ENCODE measurements at places on chromosomes 2 and 18.

- DNase-seq = no peak
These were observed 12.3 kb downstream of the FASTKD1 start for GRCh38 chr2:169561364-169561763.

GRCh38 chr18:59902131-59902992 lies 2.6 kb downstream of the PMAIP1 start:
- peak; percentile 12 for DNase-seq

DNA sequence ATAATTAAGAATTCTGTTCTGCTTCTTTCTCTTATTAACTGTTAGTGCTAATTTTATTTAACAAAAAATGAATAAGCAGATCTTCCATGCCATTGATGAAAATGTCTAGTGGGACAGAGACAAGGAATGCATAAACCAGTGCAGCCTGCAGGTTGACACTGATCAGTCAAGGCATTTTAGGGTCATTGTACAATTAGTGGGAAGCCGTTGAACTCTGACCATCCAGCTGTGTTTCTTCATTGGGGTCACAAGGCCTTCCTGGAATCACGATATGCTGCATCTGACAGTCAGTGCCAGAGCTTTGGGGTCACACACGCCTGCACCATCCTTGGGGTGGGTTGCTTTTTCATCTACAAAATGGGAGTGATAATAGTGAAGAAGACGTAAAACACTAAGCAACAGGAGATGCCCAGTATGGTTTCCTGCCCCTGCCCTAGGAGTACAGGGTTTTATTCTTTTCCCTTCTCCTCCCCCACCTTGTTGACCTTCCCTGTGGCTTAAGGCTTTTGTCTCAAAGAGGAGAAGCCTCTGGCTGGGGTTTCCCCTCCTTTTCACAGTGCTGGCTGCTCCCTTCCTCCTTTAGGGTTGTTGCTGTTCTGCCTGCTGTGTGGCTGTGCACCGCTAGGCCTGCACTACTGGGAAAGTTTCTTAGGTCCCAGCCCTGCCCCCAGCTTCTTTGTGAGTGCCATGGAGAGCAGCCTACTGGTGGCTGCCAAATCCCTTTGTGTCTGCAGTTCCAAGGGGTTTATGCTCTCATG lies 245.6 kb downstream of the TPGS2 start:
- no peak for DNase-seq

- DNase-seq = no peak
These were observed 200.6 kb downstream of the CTIF start for GRCh38 chr18:48739266-48740067.

DNA sequence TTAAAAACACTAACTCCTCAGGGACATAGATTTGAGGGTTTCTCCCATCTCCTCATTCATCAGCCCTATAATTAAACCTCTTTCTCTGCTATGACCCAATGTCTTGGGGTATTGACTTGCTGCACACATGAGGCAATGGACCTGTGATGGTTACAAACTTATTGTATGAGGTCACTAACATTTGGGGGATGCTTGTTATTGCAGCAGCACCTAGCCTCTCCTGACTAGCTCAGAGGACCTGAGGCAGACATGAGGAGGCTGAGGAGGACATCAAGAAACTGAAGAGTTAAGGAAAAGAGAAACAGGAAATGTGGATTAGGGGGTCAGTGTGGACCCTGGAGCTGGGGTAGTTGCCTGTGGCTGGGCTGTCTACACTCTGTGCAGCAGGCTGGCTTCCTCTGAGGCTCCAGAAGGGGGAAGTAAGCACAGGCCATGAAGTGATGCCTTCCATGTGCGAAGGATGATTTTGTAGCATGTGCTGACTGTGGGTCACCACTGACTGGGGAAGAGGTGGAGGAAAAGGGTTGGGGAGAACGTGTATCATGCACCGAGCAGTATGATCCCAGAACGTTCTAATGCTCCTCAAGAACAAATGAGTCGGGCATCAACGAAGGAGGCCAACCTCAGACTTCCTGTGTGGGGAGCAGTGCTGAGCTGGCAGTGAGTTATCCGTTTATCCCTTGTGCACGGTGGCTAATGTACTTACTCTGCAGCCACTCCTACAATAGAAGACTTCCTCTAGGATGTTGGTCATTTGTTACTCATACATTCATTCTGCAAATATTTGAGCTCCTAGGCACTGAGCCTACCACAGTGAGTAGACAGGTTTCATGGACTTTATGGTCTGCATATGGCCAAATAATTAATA lies 42.1 kb upstream of the RFX8 start:
- no peak for DNase-seq

- no peak for DNase-seq
These were observed 3.0 kb downstream of the ATIC start for GRCh38 chr2:215314896-215315295.

- no peak for DNase-seq
These were observed 3.4 kb upstream of the NARS1 start for GRCh38 chr18:57624988-57625387.

- no peak for DNase-seq
These were observed 46.3 kb downstream of the SH3RF3 start for GRCh38 chr2:109175350-109175678.

DNA sequence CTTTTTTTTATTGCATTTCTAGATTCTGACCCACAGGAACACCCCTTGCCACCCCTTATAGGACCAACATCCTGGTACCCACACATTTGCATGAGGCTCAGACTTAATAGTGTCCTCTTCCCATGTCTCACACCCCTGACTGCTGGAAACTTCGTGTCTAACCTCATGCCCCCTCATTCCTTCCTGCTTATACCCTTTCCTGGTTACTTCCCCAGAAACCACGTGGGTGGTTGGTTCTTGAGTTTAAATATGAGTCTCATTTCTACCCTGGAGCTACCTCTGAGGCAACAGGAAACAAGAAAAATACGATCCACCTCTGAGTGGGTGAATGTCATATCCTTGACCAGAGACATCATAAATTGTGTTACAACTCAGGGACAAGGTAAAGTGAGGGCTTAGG lies 1.6 kb downstream of the TNP1 start:
- DNase-seq = no peak

DNA sequence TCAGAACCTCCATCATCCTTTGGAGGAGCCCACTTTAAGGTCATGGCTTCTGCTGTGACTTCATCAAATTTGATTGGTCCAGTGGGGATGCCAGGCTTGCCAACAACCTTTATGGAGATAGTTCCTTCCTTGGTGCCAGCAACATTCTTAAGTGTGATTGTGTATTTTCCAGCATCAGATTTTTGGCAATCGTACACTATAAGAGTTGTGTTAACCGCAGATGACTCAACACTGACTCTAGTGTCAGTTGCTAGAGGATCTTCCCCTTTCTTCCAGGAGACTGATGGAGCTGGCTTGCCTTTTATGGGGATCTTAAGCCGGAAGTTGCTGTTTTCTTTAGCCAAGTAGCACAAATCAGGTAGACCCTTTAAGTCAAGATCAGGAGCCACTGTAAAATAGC lies 98.7 kb downstream of the PLEKHA3 start:
- DNase-seq = no peak

DNA sequence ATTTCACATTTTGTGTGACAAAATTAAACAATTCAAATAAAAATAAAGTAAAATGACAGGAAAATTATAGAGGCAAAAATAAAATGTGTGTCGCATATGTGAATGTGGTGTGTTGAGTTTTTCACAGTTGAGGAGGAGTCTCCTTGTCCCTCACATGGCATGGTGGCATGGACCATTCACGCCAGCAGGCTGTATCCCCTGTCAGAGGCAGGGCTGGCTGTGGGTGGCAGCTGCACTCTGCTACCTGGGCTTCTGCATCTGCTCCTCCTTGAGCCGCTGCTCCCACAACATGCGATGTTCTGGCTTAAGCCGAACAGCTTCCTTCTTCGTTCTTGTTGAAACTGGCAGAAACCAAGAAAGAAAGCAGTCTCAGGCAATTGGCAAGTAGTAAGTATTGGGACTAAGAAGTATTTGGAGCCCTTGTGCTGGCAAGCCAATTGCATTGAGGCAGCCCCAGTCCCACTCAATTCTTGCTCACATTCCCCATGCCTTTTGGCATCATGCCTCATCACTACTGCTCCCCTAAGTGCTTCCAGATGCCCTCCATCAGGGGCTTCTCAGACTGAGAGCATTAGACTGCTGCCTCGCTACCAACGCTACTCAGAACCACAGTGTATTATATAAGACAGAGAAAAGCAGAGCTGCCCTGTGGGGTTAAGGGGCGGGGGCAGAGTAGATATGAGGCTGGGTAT lies 177.9 kb upstream of the NABP1 start:
- DNase-seq = no peak

GRCh38 chr2:68693951-68694350 lies 40.7 kb upstream of the ARHGAP25 start:
- DNase-seq = no peak

- DNase-seq = no peak
These were observed 2.6 kb upstream of the CHRND start for GRCh38 chr2:232523402-232523681.

- DNase-seq = no peak
These were observed 198.3 kb downstream of the GLI2 start for GRCh38 chr2:120933693-120934573.

- no peak for DNase-seq
These were observed 127.5 kb upstream of the CTAGE1 start for GRCh38 chr18:22545066-22545760.

DNA sequence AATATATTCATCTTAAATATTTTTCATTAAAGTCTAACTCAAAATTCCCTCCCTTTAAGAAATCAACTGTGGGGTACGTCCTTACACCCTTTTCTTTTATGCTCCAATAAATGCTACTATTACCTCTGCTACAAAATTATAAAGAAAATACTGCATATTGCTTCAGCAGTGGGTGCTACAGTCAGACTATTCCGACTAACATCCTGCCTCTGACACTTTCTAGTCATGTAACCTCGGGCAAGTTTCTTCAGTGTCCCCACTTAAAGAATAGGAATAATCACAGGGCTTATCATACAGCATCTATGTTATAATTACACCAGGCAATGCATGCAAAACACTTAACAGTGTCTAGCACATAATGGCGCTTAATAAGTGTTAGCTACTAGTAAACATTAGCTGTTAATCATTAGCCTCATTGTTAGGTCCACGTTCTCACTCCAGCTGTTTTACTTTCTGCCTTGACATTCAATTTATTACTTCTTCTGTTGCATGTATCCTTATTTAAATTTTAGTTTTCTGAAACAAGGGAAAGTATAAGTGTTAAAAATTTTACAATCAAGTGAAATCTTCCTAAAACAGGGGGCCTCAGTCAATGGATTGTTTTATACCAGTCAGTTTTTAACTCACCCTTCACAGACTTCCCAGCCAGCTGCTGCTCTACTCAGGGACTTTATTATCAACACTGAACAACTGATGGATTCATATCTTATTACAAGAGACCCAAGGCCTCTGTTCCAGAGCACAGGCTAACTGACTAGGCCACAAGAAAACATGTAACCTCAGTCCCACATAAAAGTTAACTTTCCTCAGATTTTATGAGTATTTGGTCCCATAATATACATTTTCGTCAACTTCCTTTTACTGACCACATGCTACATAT lies 54.0 kb downstream of the CLASP1 start:
- DNase-seq = no peak

DNA sequence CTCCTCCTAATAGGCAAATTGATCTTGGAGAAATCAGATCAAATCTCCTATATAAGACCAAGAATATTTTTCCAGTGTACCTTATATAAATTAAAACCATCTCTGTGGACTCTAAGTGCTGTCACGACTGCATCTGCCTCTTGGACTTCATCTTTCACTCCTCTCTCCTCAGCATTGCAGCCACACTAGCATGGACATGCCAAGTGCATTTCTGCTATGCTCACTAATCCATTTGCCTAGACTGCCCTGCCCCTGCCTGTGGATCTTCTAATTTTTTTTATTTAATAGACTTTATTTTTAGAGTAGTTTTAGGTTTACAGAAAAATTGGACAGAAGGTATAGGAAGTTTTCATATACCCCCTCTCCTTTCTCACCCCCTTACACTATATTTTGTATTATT lies 146.7 kb upstream of the VWC2L start:
- no peak for DNase-seq

GRCh38 chr2:204638471-204639194 lies 93.4 kb downstream of the PARD3B start:
- DNase-seq = no peak

- DNase-seq = no peak
These were observed 40.3 kb downstream of the CYB5A start for GRCh38 chr18:74251297-74252038.

GRCh38 chr2:166784296-166784946 lies 103.9 kb upstream of the XIRP2 start:
- no peak for DNase-seq

- DNase-seq = no peak
These were observed 195.8 kb downstream of the SATB2 start for GRCh38 chr2:199261936-199262335.

DNA sequence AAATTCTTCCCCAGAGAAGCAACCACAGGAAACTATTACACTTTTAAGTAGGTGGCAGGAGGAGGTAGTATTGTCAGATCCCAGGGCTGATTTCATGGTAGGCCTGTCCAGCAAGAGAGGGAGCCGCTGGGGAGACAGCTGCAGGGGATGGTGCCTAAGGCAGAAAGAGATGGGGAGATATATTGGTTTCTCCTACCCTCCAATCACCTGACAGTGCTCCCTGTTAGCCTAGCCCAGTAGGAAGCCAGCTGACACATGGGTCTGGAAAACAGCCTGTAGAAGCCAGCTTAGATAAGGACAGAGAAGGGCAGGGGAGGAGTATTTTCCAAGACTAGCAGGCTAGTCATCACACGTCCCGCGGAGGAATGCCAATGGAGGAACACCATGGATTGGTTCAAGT lies 8.2 kb upstream of the SPOPL start:
- no peak for DNase-seq

DNA sequence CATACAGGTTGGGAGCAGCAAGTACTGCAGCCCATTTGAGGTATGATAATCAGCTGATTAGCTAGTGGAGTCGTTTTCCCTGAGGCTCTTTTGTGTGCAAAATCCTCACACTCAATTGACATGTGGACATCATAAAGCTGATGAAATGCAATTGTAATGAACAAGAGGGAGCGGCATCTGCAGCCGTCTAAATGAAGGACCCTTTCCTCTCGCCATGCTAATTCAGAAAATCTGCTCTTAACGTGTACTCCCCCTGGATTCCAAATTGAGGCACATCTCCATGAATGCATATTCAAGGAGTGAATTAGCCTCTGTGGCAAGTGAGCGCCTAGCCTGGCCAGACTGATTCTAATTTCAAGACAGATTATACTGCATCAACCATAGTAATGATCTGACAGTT lies 260.9 kb upstream of the ATP5MC3 start:
- no peak for DNase-seq

DNA sequence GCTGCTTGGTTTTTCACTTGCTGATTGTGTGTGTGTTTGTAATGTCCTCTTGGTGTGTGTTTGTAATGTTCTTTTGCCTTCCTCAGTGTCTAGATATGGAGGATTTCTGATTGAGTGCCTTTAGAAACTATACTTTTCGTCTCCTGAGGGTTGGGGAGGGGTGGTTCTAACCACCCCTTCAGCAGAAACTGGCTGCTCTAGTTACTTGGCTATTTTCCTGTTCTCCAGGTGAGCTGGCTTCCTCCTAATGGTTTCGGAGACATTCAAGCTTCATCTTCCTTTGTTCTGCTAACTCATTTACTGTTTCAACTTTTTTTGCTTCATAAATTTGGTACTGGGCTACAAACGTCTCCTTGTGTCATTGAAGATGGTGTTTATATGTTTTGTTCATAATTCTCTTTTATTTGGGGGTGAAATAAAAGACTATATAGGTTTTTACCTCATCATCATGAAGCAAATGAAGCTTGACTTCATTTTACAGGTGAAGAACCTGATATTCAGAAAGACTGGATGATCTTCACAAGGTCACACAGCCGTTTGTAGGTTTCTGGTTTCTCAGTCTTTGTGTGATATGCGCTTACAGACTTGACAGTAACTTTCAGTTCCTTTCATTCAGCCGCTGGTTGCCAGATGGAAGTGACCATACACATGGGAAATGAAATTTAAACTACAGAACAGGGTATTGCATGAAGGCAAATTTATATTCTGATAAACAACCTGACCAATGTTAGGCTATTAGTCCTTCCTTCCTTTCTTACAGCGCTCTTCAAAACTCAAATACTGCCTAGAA lies 238.5 kb downstream of the GALR1 start:
- DNase-seq = no peak

All from effector memory CD8-positive, alpha-beta T cell (primary cell).